ENCODE measurements at places on chromosomes 12 and 14.
A peak's percentile ranks its signal among the peaks of the same experiment; 100 is the strongest.

- DNase-seq = no peak
Observed at GRCh38 chr14:101131451-101131916, 228.0 kb upstream of the RTL1 start.

GRCh38 chr12:105485321-105485910 is 154.9 kb downstream of the C12orf75 start:
- DNase-seq = no peak

DNA sequence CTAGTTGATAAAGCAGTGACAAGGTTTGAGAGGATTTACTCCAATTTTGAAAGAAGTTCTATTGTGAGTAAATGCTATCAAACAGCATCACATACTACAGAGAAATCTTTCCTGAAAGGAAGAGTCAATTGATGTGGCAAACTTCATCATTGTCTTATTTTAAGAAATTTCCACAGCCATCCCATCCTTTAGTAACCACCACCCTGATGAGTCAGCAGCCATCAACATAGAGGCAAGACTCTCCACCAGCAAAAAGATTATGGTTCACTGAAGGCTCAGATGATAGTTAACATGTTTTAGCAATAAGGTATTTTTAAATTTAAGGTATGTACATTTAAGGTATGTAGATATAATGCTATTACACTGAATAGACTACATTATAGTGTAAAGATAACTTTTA is 122.1 kb upstream of the ARHGAP5 start:
- DNase-seq = no peak

DNA sequence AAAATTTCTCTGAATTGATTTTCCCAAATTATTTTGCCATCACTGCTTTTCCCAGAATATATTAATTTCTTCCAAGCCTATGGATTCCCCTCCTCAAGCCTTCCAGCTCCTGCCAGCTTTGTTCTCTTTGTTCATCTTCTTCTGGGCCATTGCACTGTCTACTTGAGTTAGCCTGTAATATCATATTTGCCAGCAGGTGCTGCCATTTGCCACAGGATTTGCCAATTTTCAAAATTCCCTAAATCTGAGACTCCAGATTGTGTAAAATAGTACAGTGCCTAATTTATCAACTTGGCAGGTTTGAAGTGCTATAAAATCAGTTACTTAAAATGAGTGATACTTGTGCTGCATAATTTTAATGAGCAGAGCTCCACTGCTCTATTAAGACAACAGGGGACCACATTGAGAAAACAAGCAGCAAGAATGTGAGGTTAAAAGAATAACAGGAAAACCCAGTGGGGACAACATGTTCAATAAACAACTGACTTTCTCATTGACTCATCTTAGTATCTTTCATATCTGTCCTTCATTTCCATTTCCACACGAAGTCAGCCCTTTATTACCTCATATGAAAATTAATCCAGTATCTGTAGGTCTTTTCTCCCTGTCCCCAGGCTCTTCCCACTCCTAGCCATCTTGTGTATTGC is 84.6 kb upstream of the CCDC196 start:
- DNase-seq = peak; percentile 3

DNA sequence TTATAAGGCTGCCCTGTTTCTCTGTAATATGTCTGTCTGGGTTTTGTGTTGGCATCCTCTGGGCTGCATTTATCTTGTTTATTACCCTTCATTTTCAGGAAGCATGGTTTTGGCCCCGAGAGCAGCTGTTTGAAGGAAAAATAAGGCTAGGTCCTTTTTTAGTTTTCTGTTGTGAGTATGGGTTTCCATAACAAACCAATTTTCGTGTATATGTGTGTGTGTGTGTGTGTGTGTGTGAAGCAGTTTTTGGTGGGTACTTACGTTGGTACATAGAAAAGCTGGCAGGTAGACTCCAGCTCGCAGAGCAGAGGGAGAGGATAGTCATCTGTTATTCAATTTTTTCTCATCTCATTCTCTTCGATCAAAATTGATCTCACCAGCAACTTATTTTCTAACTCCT is 52.5 kb downstream of the MAPKAPK5 start:
- no peak for DNase-seq

DNA sequence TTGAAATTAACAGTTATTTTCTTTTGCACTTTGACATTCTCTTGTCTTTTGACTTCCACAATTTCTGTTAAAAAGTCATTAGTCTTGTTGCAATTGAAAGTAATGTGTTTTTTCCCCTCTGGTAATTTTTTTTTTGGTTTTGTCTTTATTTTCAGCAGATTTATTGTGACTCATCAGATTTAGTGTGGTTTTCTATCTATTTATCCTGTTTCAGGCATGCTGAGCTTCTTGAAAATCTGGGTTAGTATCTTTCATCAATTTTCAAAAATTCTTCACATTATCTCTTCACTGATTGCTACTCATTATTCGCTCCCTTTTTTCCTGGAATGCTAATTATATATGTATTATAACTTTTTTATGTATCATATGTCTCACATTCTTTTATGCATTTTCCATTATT is 15.3 kb upstream of the NTF3 start:
- no peak for DNase-seq

GRCh38 chr14:103628221-103628683 is 759 bp upstream of the KLC1 start:
- DNase-seq = no peak

DNA sequence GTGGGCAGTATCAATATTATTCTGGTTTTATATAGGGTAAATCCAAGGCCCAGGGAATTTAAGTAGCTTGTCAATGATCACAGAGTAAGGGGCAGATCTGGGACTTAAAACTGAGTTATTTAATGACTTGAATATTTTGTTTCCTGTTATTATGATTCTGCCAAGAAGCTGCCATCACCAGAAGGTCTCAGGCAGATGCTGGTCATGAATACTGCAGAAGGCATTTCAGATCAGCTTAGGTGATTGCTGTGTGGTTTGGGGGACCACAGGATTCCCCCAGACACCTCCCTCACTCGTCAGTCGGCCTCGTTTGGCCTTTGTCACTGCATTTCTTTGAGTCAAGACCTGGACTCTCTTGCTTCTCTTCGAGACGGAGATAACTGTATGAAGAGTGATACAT is 47.7 kb upstream of the EVL start:
- no peak for DNase-seq

- no peak for DNase-seq
Observed at GRCh38 chr12:4015225-4016091, 142.3 kb upstream of the PARP11 start.

DNA sequence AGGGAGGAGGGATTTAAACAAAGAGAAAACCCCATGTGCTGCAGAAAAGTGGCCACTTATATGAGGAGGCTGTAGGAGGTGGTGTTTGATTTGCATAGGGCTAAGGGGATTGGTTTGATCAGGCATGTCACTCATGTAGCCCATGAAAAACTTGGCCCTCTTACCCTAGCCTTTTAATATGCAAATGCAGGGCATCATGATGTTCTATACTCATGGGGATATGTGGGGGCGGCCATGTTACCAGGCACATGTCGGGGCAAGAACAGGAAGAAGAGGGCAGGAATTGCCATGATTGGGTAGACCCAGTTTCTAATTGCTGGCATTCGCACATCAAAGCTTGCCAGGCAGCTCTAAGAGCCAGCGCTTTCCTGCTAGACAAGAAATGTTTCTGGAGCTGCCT is 28.8 kb downstream of the KLRK1 start:
- DNase-seq = no peak

GRCh38 chr12:82474181-82474797 is 116.0 kb downstream of the METTL25 start:
- DNase-seq = no peak

DNA sequence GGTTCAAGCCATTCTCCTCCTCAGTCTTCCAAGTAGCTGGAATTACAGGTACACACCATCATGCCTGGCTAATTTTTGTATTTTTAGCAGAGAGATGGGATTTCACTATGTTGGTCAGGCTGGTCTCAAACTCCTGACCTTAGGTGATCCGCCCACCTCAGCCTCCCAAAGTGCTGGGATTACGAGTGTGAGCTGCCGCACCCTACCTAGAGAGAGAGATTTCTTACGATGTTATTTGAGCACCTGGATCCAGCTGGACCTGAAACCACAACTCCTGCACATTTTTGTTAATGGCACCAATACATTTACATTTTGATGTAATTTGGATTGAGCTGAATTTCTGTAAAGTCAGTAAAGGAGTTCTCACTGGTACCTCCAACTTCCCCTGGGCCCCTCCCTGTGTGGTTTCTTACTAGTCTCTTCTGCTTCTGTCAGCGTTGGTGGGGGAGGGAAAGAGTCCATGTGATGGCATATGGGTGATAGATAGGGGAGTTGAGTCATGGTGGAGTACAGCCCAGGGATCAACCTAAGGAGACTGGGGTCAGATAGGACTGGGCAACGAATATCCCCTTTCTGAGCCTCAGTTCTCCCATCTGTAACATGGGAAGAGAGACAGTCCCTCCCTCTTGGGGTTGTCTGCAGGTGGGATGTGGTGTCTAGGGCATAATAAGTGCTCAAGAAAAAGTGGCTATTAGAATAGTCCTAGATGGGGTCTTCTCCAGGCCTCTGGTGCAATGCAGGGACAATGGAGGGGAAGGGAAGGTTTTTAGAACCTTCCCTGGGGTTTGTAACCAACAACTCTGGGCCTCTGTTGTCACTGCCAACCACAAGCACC is 83.3 kb upstream of the MED13L start:
- no peak for DNase-seq

DNA sequence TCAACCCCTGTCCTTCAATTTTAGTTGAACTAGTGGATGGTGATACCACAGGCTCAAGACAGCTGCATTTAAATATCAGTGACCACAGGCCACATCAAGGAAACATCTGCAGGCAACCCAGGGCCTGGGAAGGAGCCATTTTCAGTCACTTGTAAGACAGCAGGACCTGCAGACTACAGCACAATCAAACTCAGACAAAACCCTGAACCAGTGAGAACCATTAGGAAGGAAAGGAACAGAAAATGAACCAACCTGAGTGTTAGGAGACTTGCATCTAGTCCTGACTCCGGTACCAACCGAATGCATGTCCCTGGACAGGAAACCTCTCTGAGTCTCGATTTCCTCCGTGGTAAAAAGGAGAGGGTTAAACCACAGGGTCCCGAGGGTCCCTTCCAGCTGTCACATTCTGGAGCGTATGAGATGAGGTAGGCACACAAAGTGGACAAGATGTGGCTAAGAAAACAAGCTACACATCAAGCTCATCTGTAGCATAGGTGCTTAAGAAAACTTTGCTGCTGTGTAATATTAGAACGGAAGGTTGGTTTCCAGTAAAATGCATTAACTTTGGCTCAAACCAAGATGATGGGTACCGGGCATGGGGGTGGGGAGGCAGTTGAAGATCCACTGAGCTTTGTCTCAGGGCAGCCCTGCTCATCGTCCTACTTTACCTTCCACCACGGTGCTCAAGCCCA is 1.6 kb upstream of the CDKN1B start:
- peak; percentile 41 for DNase-seq

DNA sequence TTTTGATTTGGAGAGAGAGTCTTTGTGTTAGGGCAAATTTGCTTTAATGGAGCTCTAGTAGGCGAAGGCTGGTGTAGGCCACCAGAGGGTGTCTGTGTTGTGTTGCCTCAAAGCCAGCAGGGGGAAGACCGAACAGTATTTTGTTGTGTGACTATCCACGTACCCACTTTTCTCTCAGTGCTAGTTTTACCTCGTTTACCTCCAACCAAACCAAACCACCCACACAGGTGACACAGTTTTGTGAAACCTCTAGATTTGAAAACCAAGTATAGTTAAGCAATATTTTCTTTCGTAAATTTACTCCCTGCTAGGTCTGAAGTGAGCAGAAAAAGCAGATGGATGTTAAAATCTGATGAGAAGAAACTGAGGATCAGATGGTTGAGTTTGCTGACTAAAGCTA is 36.3 kb upstream of the NPFF start:
- DNase-seq = peak; percentile 68

DNA sequence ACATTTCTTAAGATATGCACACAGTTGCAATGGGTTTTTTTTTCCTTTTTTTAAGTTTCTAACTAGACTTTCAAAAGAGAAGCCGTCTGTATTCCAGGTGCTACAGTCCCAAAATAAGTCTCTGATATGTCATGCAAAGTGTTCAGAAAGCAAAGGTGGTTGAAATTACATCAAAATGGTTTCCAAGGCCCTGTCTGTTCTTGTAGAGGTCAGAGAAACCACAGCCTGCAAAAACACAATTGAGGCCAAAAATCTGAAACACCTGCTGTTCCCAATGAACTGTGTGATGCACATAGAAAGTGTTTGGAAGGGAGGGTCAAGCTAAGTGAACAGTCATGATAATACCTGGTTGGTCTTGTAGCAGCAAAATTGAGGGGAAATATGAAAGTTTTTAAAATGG is 91.0 kb downstream of the VRK1 start:
- DNase-seq = no peak

DNA sequence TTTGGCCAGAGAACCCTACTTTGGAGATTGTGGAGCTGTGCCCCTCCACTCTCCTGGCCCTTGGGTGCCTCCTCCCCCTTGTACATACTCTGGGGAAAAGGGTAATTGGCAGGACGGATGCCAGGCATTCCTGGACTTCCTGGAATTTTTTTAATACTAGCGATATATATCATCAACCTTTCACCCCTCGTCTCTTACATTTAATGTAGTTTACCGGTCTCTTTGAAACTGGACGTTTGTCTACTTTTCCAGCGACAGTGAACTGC is 767 bp upstream of the CRY1 start:
- no peak for DNase-seq

DNA sequence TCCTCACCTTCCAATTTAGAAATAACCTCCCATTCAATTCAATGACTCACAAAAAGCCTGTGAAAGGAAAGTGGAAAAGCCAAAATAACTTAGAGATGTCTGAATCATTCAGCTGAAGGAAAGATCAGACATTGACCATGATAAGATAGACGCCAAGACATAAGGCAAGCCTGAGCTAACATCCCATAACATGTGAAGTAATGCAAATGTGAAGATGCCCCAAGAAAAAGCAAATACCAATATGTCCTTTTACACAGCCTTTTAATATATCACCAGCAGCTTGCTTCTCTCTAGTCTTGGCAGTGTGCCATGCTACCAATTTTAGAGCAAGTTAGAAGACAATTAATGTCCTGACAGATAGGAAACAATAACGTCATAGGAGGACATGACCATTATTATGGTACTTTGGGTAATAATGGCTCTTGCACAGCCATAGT is 2.4 kb upstream of the NUMB start:
- DNase-seq = no peak

DNA sequence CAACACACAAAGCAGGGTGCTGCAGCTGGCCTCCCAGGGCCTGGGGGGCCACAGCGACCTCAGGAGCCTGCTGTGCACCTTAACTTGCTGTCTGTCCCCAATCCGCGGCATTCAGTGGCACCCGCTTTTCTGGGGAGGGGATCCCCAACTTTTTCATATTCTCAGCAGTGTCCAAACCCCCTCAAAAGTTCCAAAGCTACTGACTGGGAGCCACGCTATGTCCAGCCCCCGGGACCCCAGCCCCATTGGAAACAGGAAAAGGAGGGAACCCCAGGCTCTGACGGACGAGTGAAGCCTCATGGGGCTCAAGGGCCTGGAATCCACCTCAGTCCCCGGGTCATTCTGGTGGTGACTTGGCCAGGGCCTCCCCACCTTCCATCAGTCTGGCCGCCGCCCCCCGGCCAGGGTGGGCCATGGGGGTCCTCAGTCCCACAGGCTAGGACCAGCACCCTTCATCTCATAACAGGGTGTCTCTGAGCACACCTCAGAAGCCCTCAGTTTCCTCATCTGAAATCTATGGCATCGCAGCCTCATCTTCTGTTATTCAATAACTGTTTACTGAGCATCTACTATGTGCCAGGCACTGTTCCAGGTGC is 127.3 kb downstream of the NCOR2 start:
- no peak for DNase-seq
